ENCODE measurements at places on chromosomes 6 and 20.

- no peak for DNase-seq
Observed at GRCh38 chr6:30136570-30137286, 788 bp downstream of the TRIM40 start.

DNA sequence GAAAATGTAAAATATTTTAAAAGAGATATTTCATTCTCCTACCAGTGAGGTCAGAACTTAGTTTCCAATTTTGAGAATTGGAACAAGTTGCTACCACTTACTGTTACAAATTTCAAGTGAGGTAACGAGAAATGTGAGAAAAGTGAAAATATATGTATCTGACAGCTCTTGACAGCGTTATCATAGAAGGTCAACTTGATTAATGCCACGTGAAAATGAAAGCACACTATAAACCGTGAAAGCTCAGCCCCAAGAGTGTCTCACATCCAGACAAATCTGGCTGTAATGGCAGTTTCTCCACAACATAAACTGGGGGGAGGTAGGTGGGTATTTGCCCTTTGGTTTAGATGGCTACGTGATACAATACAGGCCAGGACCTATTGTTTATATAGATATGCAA lies 13.9 kb downstream of the HDGFL1 start:
- DNase-seq: no peak

DNA sequence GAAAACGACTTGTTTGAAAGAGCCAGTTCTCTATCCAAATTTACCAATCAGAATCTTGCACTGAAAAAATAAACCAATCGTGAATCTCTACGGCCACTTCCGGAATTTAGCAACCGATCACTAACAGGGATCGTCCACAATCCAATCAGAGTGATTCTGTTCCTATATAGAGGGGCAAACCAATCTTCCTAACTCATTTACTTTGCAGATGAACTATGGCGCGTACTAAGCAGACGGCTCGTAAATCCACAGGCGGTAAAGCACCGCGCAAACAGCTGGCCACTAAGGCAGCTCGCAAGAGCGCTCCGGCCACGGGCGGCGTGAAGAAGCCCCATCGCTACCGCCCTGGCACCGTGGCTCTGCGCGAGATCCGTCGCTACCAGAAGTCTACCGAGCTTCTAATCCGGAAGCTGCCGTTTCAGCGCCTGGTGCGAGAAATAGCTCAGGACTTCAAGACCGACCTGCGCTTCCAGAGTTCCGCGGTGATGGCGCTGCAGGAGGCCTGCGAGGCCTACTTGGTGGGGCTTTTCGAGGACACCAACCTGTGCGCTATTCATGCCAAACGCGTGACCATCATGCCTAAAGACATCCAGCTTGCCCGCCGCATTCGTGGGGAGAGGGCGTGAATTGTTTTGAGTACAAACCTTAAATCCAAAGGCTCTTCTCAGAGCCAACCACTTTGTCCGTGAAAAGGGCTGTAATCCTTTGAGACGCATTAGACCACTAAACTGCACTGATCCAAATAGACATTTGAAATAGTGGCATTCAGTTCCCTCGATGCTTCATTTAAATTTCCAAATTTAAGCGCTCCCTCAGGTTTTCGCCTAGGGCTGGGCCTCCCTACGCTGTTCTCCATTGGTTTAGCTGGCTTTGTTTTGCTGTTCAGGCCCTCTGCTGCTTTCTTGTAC lies 138.0 kb downstream of the HFE start:
- DNase-seq: no peak

DNA sequence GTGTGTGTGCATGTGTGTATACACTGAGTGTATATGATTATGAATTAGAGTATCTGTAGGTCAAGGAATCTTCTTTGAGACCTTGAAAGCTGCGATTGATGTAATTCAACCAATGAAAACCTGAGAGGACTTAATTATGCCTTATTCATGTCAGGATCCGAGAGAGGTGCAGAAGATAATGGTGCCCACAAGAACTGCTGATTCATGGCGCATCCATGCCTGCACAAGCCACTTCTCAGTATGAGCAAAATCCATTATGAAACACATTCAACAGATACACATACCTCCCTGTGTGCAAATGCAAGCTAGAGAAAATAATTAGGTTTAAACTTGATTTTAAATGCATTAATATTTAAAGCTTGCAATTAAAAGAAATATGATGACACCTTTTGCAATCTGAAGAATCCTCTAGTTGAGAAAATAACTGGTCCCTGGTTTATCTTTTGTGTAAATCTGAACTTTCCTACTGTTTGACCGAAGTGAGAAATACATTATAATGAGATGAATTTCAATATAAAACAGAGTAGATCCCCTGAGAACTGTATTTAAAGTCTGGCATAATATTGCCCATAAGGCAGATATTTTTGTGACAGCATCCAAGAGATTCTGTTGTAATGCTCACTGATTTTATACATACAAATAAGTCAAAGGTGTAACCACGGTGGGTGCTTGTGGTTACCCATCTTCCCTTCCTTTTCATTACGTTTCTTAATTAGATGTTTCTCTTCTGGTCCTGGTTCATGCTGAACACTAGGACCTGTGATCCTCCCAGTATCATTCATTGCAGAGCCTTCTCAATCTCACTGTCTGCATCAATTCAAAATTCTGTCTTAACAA lies 45.6 kb downstream of the LY86 start:
- DNase-seq: no peak

- no peak for DNase-seq
Observed at GRCh38 chr20:13661070-13661685, 22.4 kb upstream of the TASP1 start.

DNA sequence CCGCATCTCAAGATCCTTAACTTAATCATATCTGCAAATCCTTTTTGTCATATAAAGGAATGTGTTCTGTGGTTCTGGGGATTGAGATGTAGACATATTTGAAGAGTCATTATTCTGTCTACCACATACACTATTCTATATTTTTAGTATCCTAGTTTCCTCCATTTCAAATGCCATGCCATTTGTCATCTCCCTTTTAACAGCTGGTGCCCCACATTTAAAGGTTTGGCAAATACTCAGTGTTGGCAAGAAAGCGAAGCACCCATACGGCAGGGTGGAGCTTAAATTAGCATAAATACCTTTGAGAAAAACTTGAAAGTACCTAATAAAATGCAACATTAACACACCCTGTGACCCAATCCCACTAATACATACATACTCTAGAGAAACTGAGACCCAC lies 31.7 kb downstream of the PAK5 start:
- no peak for DNase-seq

- DNase-seq: no peak
Observed at GRCh38 chr6:97151601-97152000, 131.4 kb downstream of the MMS22L start.

DNA sequence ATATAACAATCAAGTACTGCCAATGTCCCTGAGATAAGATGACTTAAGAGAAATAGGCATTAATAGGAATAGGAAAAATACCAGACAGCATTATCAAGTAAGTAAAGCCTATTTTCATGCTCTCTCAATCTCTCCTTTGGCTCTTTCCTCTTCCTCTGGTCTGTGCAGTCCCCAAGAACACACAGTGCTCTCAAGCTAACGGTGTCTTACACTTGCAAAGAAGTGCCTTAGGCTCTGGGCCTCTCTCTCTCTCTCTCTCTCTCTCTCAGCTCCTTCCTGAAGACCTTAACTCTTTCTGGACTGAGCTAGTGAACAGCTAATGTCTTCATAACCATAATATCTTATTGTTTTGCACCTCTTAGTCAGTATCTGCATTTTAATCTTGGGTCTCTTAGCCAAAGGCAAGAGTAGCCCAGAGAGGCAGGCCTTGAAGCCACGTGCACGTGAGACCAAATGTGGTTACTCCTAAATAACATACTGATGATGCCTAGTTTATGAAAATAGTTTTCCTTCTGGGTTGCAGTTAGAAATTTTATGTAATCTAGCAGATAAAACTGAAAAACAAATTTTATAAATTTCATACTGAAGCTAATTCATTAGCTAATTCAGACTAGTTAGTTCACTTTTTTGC lies 70.8 kb downstream of the TPD52L1 start:
- DNase-seq: no peak

DNA sequence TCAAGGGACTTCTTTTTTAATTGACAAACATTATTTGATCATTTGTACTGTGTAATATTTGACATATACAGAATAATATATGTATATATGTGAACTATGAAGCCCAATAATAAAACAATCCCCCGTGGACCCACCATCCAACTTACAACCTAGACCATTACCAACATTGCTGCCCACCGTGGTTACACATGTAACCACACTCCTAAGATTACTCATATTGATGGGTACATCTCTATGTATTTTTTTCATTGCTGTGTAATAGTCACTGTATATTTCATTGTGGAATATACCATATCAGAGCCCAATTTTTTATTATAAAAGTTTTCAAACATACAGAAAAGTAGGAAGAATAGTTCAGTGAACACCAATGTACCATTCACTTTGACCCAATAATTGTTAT lies 94.3 kb downstream of the RTN4IP1 start:
- DNase-seq: no peak

DNA sequence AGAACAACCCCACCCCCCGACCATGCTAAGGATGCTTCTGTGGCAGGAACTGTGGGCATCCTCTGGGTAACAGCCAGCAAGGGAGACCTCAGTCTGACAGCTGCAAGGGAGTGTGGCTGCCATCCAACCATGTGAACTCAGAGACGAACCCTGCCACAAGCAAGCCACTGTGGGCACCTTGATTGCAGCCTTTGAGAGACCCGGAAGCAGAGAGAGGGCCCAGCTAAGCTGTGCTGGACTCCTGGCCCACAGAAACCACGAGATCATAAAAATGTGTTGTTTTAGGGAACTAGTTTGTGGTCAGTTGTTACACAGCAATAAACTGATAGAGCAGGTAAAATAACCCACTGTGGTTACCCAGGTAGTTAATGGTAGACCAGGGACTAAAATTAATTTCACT lies 414.6 kb downstream of the CDH26 start:
- DNase-seq: no peak

Measured in NCI-H226 (cell line).